ENCODE measurements at places on chromosomes 4 and X.
A peak's percentile ranks its signal among the peaks of the same experiment; 100 is the strongest.

GRCh38 chr4:182839256-182839655, 77.9 kb downstream of the DCTD start:
- no peak for DNase-seq

DNA sequence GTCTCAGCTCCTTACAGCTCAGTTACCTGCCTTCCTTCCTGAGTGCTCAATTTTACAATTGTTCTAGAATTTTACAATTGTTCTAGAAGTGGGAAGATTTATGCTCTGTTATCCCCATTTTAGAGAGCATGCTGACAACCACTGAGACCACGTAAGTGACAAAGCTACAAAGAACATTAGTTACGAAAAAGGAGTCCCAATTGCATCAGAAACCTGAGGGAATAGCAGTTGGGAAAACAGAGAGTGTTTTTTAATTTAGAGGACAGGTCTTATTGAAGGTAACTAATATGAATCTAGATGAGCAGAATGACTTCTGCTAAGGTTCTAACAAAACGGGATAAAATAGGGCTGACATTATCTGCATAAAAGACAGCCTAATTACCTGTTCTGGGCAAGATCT, 103.3 kb downstream of the THOC2 start:
- no peak for DNase-seq

DNA sequence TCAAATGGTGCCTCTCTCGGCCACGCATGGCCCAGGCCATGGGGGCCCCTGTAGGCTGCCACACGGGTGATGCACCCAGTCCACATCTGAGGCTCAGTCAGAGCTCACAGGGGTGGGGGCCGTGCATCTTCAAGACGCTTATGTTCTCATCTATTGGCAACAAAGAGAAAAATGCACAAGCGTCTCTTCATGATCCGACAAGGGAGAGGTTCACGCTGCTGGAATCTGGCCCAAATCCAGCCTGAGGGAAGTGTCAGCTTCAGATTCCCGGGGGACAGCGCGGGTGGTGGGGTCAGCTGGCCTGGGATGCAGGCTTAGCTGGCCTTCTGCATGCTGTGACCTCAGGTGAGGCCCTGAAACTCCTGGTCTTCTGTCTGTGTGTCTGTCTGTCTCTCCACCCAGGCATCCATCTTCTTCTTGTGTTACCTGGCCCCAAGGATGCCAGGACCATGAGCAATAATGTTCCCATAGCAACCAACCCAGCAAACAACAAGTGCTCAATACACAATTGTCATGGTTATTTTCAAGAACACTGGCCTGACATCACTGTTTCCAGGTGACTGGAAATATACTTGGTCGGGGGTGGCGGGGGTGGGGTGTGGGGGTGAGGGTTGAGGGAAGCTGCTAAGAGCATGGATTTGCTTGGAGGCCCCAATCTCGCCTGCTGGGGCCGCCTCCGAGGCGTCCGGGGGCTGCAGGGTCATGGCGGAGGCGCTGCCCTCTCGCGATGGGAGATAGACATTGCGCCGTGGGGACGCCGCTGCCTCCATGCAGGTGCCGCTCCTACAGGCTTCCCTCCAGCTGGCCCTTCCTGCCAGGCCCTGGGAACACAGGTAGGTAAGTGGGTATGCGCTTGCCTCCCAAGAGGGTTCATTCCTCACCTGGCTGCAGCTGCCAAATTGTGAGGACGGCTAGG, 48.3 kb downstream of the ABLIM2 start:
- no peak for DNase-seq

GRCh38 chr4:37865450-37865849, 25.4 kb upstream of the TBC1D1 start:
- DNase-seq: no peak

DNA sequence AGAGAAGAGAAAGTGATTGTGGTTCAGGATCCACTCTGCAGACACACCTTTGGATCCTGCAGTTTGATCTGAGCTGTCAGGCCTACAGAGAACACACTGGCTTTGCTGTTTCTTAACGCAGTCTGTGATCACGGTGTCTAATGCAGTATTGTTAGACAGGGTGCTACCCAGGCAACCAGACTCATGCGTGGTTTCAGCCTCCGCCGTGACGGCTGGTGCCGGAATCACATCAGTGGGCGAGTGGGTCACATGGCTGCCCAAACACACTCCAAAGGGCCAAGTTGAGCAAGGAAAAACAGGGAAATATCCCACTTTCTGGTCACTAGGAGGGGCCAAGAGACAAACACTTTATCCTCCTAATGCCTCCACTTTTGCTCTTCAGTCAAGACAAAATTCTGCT, 27.5 kb downstream of the CCDC149 start:
- no peak for DNase-seq

DNA sequence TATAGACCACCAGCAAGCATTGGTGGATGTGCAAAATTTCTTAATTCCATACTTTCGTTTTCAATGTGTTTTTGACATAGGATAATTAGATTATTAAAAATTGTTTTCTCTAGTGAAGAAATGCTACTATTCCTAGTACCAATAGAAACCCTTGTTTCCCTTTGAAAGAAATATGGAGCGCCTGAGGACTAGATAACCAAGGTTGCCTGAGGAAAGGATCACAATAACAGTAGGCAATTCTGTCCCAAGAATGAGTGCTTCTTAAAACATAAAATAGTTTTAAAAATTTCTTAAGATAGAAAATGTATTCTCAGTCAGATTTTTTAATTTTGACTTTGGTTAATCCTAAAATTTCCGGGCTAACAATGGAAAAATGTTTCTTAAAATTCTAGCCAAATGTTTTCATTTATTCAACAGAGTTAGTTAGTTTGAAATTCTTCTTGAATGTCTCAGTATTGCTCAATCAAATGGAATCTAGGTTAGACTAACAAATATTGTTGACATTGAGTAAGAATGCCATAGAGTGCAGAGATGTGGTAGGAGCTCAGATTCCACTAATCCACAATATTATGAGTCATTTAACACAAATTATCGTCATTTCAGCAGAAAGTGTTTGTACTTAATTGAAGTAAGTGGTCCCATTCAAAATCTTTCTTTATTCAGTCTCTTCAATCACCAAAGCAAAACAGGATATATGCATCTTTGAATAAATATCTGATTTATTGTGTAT, 666.0 kb downstream of the GRID2 start:
- DNase-seq: no peak

DNA sequence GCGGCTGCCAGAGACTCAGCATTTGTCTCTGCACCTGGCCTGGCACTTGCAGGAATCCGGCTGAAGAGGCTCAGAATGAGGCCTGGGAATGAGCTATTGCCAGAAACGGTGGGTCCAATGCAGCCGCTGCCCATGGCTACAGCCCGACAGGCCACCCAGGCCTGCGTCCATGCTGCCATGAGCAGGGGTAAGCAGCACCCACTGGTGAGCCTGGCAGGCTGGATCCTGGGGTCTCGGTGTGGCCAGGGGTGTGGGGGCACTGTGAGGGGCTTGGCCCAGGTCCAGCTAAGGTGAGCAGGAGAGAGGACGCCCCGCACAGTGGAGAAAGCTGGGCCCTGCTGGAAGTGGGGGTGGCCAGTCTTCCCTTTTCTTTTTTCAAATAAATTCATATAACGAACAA, 60.3 kb upstream of the MXD4 start:
- no peak for DNase-seq

DNA sequence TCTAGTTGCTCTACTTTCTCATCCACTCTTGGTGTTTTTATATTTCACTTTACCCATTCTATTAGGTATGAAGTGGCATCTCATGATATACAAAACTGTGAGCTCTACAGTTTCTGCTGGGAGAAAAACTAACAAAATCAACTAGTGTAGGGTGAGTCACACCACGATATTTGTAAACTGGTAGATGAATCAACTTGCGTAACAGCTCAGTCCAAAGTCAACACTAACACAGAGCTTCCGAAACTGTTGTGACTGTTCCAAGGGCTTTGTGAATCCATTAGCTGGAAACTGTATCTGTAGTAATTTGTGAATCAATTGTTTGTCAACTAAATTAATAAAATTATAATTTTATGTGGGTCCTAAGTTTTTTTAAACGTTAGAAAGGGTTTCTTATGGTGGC, 119.8 kb upstream of the TSPAN5 start:
- DNase-seq: no peak

DNA sequence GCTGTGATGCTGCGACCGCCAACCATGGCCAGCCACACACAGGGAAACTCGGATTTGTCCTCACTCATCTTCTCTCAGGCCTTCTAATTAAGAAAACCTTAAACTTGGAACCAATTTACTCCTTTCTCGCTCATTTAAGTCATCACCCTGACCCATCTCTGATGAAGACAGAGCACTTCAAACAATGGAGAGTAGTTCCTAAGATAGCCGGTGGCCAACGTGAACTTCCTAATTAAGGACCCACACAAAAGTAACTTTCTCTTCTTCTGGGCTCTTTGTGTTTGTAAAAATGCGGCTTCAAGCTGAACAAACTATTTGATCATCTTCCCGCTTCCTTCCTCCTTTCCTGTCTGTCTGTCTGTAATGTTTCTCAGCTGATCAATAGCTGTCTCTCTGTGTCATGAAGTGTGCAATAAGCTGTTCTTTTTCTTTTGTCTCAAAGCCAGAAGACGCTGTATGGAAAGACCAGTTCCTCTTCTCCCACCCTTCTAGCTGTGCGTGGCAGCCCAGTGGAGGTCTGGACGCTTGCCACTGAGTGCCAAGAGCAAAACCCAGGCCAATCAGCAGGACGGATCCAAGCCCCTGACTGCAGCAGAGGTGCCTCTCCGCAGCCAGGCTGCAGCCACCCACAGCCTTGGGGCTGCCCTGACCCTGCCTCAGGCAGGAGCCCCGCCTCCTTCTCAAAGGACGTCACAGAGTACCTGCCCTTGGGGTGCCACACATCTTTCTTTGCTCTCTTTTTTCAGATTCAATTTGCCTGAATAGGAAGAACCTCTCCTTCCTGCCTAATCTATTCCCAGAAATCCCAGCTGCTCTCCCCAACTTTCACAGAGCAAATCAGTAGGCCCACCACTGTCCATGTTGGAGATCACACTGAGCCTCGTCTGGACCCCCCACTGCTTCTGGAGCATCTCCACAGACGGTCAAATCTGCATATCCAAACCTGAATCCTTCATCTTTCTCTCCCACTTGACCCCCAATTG, 59.3 kb downstream of the MAML3 start:
- DNase-seq: peak; percentile 70

GRCh38 chr4:140222171-140222570, 68.2 kb upstream of the MAML3 start:
- no peak for DNase-seq

- DNase-seq: peak; percentile 74
Observed at GRCh38 chr4:184281231-184282139, 63.8 kb upstream of the ENPP6 start.

- no peak for DNase-seq
Observed at GRCh38 chr4:77927991-77928925, 65.6 kb downstream of the MRPL1 start.

- peak; percentile 67 for DNase-seq
Observed at GRCh38 chr4:139950568-139950967, 203.4 kb downstream of the MAML3 start.

- no peak for DNase-seq
Observed at GRCh38 chrX:66863721-66864120, 224.8 kb upstream of the EDA2R start.

DNA sequence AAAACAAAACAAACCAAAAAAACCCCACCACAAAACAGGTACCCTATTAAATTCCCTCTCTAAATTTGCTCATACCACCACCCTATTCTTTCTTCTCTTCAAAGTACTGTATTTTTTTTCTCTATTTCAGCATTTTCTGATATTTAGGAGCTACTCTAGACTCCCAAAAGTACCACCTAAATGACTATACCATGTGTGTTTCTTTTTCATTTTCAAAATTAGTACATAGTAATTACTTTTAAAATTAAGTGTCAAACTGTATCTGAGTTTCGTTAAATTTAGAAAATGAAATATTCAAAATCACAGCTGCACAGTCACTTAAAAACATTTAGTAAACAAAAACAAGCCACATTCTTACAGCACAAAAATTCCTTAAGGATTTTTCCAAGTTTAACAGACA, 161.7 kb downstream of the FBXW7 start:
- DNase-seq: no peak

- DNase-seq: no peak
Observed at GRCh38 chr4:128782875-128783614, 26.5 kb upstream of the JADE1 start.

DNA sequence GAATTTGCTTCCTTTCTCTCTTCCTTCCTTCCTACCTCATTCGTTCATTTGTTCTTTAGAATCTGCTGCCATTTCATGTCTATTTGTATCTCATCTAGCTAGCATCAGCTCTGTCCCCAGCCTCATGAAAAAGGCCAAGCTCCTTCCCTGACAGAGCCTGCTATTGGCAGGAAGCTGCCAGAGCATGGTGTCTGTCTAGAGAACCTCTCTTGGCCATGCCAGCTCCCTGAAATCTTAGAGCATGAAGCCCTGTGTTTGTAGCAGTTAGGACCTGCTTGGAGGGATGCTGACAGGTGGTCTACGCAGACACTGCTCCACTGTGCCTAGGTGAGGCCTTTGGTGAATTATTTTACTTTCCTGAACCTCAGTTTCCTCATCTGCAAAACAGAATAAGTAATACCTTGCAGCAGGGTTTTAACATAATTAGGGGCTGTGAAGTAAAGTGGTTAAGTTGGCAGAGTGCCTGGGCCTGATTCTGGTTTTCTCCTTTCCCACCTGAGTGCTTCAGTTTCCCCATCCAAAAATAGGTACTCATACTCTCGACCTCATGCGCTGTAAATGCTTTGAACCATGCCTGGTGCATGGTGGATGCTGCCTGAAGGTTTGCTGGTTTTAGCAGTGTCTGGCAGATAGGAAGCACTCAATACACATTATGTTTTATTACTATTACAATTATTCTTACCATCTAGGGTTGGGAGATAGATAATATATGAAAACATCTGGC, 4.7 kb downstream of the PTTG2 start:
- DNase-seq: no peak

DNA sequence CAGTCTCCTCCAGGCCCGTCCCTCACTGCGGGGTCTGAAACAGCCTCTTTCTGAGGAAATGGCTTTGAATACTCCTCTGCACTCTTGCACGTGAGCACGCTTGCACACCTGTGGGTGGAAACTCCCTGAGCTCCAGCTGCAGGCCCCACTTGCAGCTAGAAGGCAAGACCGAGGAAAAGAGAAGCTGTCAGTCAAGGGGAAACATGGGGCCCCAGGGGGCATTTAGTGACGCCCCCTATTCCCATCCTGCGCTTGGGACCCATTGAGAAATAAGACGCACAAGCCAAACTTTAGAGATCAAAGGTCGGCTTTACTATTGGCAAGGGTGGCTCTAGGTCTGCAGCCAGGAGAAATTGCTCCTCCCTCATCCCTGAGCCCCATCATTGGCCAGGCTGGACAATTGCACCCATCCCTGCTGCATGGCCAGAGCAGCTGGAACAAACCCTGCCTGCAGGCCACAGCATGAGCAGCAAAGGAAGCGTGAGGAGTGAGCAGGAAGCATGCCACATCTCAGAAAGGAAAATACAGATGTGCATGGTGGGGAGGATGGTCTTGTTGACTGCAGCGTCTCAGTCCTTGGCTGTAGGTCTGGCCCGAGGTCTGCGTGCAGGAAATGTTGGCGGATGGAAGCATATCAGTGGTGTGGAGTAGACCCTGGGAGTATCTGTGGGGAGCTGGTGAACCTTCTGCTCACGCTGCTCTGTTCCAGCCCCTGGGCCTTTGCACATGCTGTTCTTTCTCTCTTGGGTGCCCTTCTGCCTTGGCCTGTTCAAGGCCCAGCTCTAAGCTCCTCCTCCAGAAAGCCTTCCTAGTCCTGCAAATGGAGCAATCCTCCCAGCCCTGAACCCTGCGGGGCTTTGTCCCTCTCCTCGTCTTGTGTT, 93.9 kb downstream of the PSAPL1 start:
- DNase-seq: no peak
